ENCODE measurements at places on chromosomes 1 and 21.

DNA sequence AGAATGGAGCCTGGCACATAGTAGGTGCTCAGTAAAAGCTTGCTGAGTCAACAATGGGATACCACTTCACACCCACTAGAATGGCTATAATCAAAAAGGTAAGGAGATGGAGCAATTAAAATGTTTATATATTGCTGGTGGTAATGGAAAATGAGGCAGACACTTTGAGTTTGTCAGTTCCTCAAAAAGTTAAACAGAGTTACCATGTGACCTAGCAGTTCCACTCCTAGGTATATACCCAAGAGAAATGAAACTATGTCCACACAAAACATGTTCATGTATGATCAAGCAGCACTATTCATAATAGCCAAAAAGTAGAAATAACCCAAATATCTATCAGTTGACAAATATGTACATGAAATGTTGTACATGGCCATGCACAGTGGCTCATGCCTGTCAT lies 74.8 kb upstream of the ECE1 start:
- DNase-seq, result no peak

- no peak for DNase-seq
Measured at GRCh38 chr1:108732398-108732797, 14.1 kb upstream of the STXBP3 start.

DNA sequence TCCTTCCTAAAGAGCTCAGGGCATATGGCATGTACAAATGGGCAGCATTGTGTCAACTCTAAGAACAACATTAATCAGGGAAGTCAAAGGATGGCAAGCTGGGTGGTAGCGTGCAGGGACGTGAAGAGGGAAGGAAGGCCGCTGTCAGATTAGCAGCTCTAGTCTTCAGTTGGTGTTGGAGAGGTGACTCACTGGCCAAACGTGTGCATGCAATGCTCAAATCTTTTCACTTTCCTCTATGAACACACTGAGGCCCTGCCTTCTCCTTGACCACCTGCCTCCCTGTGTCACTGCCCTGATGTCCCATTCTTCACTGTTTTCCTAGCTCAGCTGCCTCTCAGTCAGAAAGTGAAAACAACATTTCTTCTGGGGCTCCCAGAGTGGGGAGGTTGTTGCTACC lies 5.9 kb upstream of the PIGR start:
- DNase-seq, result no peak

GRCh38 chr21:20875742-20876141 lies 122.5 kb upstream of the NCAM2 start:
- peak; percentile 29 for DNase-seq

- DNase-seq, result peak; percentile 86
Measured at GRCh38 chr1:108747171-108747850, 837 bp downstream of the STXBP3 start.

GRCh38 chr21:21003701-21004100 lies 5.5 kb downstream of the NCAM2 start:
- peak; percentile 68 for DNase-seq
